ENCODE measurements at places on chromosomes 3 and 15.

- no peak for DNase-seq
Measured at GRCh38 chr15:66120422-66120821, 133.1 kb downstream of the MEGF11 start.

GRCh38 chr3:10518506-10519150, 13.2 kb upstream of the ATP2B2 start:
- no peak for DNase-seq

- DNase-seq = no peak
Measured at GRCh38 chr15:57185507-57186074, 190.7 kb upstream of the CGNL1 start.

GRCh38 chr3:39869890-39870289, 60.5 kb downstream of the MYRIP start:
- no peak for DNase-seq

- no peak for DNase-seq
Measured at GRCh38 chr3:139332092-139332491, 11.7 kb upstream of the MRPS22 start.

- DNase-seq = no peak
Measured at GRCh38 chr3:96259-96658, 100.3 kb upstream of the CHL1 start.

GRCh38 chr3:167941234-167941995, 154.3 kb downstream of the GOLIM4 start:
- DNase-seq = peak; percentile 38

GRCh38 chr3:32420126-32421038, 28.7 kb downstream of the CMTM7 start:
- DNase-seq = no peak

Data from muscle of arm (tissue), 14 donors.